ENCODE measurements at places on chromosomes 5 and 9.

GRCh38 chr5:128667152-128667551 lies 129.1 kb upstream of the FBN2 start:
- no peak for DNase-seq

GRCh38 chr9:123268199-123268464 lies 254 bp downstream of the STRBP start:
- DNase-seq = no peak

GRCh38 chr9:86508208-86508903 lies 154.1 kb upstream of the TUT7 start:
- DNase-seq = no peak

- DNase-seq = no peak
These were observed 161.7 kb upstream of the LHFPL2 start for GRCh38 chr5:78810098-78810920.

- DNase-seq = no peak
These were observed 18.4 kb upstream of the GBGT1 start for GRCh38 chr9:133182151-133182550.

- no peak for DNase-seq
These were observed 152.9 kb upstream of the MOCS2 start for GRCh38 chr5:53262348-53262970.

GRCh38 chr9:107049803-107050184 lies 186.8 kb downstream of the ZNF462 start:
- no peak for DNase-seq

- DNase-seq = no peak
These were observed 51.9 kb upstream of the SH3PXD2B start for GRCh38 chr5:172506251-172506650.

DNA sequence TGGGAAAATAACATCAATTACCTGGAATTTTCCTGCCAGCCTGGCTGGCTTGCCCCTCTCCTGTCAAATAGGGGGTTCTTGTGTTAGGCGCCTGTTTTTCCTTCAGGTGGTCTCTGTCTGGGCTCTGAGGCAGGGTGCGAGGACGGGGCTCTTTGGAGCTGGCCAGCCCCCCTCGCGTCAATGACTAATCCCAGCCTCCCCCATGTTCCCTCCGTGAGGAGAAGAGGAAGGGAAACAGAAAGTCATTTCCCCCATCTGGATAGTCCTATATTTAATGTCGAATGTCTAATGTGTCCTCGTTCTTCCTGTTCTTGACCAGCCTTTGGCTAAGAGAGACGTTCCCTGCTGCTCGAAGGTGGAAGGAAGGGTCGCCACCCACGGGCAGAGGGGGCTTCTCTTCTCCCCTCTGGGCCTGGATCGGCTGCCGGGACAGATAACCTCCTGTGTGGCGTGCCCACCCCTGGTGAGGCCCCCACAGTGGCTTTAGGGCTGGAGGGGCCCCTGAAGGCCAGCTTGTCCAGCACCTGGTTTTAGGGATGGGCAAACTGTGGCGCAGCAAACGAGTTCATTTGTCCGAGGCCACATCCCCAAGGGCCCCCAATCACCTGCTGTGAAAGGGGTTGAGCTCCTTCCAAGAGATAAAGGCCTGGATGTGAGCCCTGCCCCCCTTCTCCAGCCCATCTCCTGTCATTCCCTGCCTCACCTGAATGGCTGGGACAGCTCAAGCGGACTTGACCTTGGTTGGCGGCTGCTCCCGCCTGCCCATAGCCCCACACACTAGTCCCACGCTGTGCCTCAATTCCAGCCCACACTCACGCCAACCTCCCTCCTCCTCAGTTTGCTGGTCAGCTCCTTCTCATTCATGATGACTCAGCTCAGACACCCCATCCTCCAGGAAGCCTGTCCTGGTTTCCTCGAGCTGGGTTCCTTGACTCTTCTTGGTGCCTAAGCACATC lies 35.9 kb upstream of the UNC5A start:
- DNase-seq = no peak

DNA sequence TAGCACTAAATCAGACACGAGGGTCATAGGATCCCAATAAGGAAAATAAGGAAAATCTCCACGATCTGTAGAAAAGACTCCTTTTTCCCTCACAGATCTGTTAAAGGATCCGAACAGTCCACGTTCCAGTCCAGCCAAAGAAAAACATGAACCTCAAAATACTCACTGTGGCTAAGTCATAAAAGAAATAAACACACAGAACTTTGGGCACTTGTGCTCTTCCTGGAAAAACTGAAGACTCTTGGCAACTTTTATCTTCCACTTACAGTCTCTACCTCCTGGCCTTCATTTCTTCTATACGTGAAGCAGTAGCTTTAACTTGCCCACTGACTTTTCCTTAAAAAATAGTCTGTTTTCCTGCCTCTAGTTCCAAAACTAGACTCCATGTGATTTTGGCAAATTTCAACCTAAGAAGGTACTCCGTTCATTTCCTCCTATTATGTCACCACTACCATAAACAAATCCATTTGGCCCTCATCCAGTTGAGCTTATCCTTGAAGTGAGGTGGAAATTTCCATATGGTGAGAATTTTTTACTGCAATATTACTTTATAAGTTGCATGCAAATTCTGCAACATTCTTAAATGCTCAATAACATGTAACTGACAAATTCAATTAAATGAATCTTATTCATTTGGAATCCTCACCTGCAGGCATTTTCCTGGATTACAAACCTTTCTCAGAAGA lies 5.3 kb upstream of the LHFPL2 start:
- no peak for DNase-seq

DNA sequence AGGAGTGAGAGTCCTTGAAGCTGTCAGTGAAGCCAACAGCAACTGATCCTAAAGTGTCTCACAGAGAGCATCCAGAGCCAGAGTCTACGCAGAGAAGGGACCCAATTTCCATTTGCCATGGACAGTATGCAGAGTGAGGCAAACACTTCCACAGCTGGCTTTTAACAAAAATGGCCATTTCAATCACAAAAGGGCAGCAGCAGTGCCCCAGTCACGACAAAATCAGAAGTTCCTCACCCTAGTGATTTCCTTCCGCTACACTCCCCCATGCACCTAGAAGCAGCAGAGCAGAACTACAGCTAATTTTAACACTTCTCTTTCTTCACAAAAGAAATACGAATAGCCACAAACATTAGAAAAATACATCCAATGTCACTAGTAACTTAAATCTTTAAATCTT lies 27.9 kb downstream of the FBXW11 start:
- DNase-seq = no peak

DNA sequence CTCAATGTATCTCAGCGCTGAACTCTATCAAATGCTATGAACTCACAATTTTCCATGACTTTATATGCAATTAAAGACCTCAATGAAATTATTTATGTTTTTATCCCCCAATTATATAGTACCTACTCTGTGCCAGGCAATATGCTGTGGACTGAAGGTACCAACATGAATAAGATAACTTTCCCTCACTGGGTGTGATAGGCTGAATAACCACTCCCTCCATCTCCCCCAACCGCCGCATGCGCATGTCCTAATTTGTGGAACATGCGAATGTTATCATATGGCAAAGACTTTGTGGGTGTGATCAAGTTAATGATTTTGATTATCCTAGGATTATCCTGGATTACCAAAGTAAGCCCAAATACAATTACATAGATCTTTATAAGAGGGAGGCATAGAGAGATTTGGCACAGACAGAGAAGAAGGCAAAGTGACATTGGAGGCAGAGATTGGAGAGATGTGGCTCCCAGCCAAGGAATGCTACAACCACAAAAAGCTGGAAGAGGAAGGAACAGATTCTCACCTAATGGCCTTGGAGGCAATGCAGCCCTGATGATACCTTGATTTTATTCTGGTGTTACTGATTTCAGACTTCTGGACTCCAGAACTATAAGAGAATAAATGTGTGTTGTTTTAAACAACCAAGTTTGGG lies 149.1 kb upstream of the VCAN start:
- no peak for DNase-seq

DNA sequence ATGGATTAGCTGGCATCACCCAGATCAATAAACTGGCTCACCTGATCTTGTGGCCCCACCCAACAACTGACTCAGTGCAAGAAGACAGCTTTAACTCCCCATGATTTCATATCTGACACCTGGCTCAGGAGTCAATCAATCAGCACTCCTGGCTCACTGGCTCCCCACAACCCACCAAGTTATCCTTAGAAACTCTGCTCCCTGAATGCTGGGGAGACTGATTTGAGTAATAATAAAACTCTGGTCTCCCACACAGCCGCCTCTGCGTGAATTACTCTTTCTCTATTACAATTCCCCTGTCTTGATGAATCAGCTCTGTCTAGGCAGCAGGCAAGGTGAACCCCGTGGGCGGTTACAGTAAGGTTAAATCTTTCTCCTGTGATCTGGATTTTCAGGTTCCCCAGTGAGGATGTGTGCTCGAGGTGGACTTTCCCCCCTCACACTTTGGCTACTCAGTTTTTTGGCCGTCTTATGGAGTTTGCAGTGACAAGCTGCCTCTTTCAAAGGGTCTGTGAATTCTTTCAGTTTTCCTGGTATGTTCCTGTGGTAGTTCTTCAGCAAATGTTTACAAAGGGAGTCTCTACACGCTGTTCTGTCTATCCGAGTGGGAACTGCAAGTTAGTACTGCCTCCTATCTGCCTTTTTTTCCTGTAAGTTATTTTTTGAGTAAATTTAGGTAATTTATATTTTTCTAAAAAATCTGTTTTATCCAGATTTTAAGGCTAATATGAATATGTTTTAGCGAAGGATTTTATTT lies 500.2 kb upstream of the NUDT12 start:
- no peak for DNase-seq

GRCh38 chr9:98327249-98327561 lies 71.8 kb upstream of the TBC1D2 start:
- DNase-seq = no peak
